Inflammatory macrophage treated with lipopolysaccharide for 1 hour (primary cell): ENCODE measurements at places on chromosomes 6 and 20.
A peak's percentile ranks its signal among the peaks of the same experiment; 100 is the strongest.

DNA sequence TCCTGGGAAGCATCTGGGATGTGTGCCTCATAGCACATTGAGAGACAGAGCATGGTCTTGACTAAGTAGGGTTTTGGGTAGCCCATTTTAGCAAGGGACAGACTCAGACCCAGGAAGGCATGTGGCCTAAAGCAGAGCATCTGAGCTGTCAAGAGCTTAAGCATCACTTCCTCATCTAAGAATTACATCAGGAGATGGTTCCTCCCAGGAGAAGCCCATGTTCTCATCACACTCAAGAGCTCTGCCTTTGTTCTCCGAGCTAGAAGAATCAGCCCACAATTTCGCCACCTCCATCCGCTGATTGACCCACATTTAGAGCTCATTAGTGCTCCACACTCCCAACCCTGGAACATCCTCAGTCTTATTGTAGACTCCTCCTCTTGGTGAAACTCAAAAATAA is 68.3 kb downstream of the NPEPL1 start:
- peak; percentile 64 for DNase-seq

GRCh38 chr6:43910638-43911353 is 140.8 kb downstream of the VEGFA start:
- DNase-seq = no peak

DNA sequence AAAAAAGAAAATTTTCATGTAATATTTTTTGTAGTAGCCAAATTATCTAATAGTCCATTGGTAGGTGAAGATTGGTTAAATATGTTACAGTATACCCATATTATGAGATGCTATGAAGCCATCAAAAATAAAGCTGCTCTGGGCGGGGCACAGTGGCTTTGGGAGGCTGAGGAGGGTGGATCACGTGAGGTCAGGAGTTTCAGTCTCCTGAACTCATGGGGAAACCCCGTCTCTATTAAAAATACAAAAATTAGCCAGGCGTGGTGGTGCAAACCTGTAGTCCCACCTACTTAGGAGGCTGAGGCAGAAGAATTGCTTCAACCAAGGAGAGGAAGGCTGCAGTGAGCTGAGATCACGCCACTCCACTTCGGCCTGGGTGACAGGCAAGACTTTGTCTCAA is 360.5 kb downstream of the KIF16B start:
- no peak for DNase-seq

GRCh38 chr20:20606050-20606449 is 106.4 kb downstream of the RALGAPA2 start:
- peak; percentile 15 for DNase-seq

- no peak for DNase-seq
Observed at GRCh38 chr6:128443553-128443952, 76.8 kb downstream of the PTPRK start.

DNA sequence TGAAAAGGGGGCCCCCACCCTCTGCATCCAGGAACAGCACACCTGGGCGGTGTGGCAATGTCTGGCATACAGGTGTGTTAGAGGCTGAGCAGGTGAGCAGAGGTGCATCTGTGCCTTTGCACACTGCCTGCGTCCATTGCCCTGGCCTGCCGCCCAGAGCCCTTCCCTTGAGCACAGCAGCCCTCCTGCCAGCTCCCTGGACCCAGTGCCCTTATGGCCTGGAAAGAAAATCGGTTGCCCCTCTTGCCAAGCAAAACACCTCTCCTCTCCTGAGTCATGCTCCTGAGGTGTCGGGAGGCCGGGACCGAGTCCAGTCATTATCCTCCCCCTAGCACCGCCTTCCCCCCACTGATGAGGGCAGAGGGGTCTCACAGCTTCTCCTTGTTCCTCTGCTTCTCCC is 259.9 kb downstream of the SMOC2 start:
- DNase-seq = no peak

DNA sequence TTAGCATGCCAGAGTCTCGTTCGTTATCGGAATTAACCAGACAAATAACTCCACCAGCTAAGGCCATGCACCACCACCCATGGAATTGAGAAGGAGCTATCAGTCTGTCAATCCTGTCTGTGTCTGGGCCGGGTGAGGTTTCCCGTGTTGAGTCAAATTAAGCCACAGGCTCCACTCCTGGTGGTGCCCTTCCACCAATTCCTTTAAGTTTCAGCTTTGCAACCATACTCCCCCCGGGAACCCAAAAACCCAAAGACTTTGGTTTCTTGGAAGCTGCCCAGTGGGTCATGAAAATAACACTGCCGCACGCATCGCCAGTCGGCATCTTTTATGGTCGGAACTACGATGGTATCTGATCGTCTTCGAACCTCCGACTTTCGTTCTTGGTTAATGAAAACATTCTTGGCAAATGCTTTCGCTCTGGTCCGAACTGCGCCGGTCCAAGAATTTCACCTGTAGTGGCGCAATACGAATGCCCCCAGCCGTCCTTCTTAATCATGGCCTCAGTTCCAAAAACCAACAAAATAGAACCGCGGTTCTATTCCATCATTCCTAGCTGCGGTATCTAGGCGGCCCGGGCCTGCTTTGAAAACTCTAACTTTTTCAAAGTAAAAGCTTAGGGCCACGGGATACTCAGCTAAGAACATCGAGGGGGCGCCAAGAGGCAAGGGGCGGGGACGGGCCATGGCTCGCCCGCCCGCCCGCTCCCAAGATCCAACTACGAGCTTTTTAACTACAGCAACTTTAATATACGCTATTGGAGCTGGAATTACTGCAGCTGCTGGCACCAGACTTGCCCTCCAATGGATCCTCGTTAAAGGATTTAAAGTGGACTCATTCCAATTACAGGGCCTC is 1958.5 kb upstream of the DEFB115 start:
- DNase-seq = no peak

GRCh38 chr6:42166444-42167141 is 6.6 kb upstream of the GUCA1A start:
- peak; percentile 92 for DNase-seq

DNA sequence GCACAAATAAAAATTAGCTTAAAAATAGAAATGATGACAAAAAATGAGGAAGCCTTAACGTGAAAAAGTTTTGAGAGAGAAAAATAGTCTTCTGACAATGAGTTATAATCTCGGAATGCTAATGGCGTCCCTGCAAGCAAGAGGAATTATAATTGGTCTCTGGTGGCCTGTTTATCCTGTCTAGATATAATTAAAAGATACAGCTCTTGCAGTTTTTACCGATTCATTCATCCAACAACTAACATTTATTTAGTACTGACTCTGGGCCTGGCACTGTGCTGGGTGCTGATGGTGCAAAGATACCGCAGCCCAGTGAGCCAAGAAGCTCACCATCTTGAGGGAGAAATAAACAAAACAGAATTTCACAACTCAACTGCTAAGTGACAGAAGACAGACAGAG is 31.6 kb upstream of the ANKRD60 start:
- DNase-seq = no peak

- DNase-seq = no peak
Observed at GRCh38 chr6:170298688-170299087, 7.8 kb upstream of the DLL1 start.

- DNase-seq = no peak
Observed at GRCh38 chr6:119276211-119276610, 73.3 kb downstream of the MAN1A1 start.

GRCh38 chr6:25991785-25992412 is 29.3 kb downstream of the TRIM38 start:
- DNase-seq = peak; percentile 74

DNA sequence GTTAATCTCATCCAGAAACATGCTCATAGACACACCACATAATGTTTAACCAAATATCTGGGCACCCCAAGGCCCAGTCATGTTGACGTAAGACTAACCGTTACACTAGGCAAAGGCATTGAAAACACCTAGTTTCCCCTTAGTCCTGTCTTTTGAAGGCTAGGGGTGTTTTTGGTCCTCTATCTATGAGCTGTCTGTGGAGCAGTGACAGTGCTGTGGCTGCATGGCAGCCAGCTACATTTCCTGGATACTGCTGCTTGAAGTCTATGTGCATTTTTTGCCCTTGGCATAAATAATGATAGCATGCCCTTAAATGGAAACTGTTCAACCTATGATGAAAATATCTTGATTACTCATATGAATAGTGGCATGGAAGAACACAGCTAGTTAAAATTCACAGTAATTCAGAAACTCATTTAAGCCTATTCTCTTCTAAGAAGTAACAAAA is 18.6 kb downstream of the FARS2 start:
- no peak for DNase-seq

DNA sequence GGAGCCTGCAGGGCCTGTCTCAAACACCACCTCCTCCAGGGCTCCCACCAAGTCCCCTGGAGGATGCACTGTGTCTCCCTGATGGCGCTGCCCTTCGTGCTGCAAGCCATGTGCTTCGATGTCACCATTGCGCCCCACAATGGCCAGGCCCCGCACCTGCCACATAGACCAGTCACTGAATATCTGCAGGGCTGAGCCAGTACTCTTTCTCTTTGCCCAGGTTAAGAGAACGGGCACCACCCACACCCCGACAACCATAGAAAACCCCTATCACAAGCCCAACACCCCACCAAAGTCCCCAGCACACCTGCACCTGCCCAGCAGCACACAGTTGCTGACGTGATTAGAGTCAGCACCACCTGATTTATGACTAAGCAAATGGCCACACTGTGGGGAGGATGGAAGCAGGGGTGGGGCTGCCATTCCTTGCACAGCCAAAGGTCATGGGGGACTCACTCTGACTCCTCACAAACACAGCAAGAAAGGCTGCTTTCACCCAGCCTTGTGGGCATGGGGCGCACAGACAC is 104.3 kb downstream of the SLC23A2 start:
- no peak for DNase-seq
